CD4-positive, alpha-beta T cell treated with Interleukin-12 subunit alpha and Interleukin-12 subunit beta, for 1 hour (primary cell): ENCODE measurements at places on chromosomes 1 and 21.

- DNase-seq = no peak
These were observed 29.6 kb downstream of the UBE2G2 start for GRCh38 chr21:44771896-44772525.

GRCh38 chr21:33967086-33967571, 51.5 kb upstream of the ATP5PO start:
- no peak for DNase-seq

- no peak for DNase-seq
These were observed 84.4 kb downstream of the MACF1 start for GRCh38 chr1:39288735-39289465.

DNA sequence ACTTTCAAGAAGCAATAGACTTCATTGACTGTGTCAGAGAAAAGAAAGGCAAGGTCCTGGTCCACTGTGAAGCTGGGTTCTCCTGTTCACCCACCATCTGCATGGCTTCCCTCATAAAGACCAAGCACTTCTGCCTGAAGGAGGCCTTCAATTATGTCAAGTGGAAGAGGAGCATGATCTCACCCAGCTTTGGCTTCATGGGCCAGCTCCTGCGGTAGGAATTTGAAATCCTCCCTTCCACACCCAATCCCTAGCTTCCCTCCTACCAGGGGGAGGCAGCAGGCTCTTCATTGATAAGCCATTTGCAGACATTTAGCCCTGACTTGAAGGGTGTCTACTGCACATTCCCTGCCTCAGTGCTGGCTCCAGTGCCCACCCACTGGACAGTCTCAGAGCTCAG, 84.3 kb upstream of the RHOU start:
- no peak for DNase-seq

- DNase-seq = no peak
These were observed 45.2 kb downstream of the LYST start for GRCh38 chr1:235821361-235821981.

GRCh38 chr1:26368006-26368405, 4.5 kb downstream of the ZNF683 start:
- no peak for DNase-seq

GRCh38 chr1:156760092-156760795, 7.1 kb upstream of the PRCC start:
- no peak for DNase-seq
